Natural killer cell (primary cell): ENCODE measurements at places on chromosomes 5 and 9. TPM values are rescaled to one million over a fixed set of nuclear protein-coding genes. Genes with fewer than 3 reads are reported as not detected.

The MTMR12 gene
- total RNA-seq, result 47.7 TPM

- no peak for DNase-seq
Measured at GRCh38 chr5:61919920-61920319, 386.1 kb upstream of the KIF2A start.

DNA sequence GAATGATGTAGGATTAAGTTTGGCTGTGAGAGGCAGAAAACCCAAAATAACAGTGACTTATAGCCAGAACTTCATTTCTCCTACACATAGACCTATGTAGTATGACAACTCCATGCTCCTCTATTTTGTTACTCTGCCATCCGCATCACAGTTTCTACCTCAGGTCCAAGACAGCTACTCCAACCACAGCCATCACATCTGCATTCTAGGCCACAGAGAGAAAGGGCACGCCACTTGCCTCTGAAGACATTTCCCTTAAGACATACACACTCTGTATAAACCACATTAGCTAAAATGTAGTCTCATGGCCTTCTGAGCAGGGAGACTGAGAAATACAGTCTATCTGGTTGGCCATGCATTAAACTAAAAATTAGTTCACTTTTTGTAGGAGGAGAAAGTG is 10.0 kb downstream of the SPINK4 start:
- DNase-seq, result no peak

DNA sequence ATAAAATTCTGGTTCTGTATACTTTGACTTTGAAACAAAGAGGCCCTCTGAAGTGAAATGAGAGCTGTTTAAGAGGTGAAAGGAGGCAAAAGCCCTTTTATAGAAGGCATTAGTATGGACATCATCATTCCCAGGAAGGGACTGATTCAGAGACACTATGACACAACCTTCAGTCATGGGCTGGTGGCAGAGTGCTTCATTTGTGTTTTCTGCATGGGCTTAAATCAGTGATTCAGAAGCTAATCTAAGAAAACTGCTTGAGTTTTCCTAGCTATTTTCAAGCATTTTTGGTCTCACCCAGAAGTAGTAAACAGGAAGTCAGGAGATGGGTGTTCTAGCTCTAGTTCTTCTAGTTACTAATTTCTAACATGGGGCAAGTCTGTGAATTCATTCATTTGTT is 288.9 kb downstream of the TRPM3 start:
- DNase-seq, result no peak
